ENCODE measurements at places on chromosomes 5 and 9.

DNA sequence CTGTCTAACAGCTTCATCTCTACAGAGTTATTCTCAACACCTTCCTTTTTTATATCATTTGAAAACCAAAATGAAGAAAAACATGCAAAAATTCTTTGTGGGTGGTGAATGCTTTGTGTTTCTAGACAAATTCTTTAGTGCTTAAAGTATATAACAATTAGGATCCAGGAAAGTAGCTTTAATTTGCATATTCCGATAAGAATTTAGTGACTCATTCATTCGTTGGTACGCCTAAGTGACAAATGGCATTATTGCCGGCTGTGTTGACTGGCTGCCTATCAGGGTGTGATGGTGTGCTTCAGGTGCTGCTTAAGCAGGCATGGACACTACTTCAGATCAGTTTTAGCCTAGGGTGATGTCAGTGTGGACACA, 35.2 kb downstream of the LMNB1 start:
- DNase-seq = no peak

- no peak for DNase-seq
Observed at GRCh38 chr5:170217831-170218230, 15.0 kb upstream of the C5orf58 start.

- DNase-seq = no peak
Observed at GRCh38 chr5:68924481-68925145, 169.2 kb upstream of the SLC30A5 start.

- DNase-seq = no peak
Observed at GRCh38 chr5:142816531-142817430, 46.6 kb downstream of the ARHGAP26 start.

DNA sequence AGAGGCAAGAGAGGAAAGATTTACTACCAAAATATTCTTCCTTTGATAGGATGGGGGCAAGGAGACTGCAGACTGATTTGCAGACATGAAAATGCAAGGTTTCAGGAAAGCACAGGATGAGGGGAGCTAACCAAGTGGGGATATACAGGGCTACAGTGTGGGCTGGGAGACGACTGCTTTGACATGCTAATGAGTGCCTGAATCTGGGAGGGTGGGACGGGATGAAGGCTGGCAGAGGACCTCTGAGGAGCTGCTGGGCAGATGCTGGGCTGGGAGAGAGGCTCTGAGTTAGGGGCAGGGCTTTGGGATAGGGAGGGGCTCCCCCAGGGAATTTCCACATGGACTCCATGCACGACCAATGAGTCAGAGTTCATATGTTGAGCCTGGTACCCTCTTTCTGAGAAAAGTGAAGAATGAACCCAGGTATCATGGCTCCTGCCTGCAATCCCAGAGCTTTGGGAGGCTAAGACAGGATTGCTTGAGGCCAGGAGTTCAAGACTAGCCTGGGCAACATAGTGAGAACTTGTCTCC, 4.9 kb upstream of the CPLX2 start:
- no peak for DNase-seq

All from T-helper 22 cell (primary cell).